SHP77 (cell line): ENCODE measurements at places on chromosomes 16 and 17.

- DNase-seq: no peak
These were observed 167.4 kb upstream of the CACNG3 start for GRCh38 chr16:24088767-24089166.

DNA sequence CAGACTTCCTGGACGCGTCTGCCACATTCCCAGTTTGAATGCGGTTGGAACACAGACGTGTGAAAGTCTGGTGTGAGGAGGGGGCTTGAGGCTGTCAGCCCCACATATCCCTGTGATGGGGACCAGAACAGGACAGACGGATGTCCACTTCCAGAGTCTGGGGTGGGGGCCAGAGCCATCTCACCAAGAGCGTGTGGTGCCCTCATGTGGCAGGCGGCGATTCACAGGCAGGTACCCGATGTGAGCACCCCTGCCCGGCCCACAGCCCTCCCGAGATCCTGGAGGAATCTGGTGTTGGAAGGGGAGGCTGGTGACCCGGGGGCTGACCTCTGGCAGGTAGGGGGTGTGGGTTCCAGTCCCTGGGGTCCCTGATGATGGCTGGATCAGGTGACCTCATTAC, 51.5 kb downstream of the ENGASE start:
- DNase-seq: no peak

DNA sequence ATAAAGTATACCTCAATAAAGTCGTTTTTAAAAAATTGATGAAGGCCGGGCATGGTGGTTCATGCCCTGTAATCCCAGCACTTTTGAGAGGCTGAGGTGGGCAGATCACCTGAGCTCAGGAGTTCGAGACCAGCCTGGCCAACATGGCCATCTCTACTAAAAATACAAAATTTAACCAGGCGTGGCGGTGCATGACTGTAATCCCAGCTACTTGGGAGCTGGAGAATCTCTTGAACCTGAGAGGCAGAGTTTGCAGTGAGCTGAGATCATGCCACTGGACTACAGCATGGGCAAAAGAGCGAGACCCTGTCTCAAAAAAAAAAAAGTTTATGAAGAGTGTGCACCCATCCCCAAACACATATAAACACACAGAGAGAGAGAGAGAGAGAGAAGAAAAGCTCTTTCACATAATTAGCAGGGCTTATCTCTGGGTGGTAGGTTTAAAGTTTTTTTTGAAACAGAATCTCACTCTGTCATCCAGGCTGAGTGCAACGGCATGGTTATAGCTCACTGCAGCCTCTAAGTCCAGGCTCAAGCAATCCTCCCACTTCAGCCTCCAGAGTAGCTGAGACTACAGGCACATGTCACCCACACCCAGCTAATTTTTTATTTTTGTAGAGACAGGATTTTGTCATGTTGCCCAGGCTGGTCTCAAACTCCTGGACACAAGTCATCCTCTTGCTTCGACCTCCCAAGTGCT, 3.0 kb downstream of the SREBF1 start:
- DNase-seq: no peak

- no peak for DNase-seq
These were observed 139.5 kb upstream of the PMFBP1 start for GRCh38 chr16:72311426-72311825.

DNA sequence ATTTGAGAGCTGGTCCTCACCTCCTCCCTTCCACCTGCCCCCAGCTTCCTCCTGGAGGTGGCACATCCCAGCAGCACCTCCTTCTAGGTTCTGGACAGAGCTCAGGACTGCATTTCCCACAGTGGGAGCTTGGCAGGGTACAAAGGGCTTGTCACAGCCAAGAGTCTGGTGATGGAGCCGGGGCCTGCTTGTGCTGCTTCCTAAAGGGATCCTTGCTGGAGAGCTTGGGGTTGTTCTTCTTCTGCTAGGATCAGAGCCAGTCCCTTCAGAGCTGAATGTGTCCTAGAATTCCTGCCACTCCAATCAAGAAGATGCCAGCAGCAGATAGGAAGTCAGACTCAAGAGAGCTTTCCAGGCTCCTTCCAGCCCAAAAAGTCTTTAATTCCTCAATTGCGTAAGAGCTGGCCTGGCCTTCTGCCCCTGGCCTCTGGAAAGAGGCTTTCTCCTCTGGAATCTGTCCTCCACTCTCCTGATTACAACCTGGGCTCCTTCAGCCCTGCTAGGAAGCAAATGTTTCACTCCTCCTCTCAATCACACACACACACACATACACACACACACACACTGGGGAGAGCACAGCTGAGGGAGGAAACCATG, 4.4 kb downstream of the CD300E start:
- no peak for DNase-seq

DNA sequence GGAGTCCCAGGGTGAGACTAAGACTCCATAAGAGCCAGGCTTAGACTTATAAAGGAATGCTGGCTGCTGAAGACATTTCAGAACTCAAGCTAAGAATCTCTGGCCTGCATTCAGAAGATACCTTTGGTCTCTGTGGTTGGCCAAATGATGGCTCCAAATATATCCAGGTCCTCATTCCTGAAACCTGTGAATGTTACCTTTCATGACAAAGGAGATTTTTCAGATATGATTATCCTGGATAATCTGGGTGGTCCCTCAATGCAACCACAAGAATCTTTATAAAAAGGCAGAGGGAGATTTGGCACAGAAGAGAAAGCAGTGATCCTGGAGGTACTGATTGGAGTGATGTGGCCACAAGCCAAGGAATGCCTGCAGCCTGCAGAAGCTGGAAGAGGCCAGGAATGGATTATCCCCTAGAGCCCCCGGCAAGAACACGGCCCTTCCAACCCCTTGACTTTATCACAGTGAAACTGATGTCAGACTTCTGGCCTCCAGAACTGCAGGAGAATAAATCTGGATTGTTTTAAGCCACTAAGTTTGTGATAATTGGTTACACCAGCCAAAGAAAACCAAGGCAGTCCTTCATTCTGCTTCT, 253.3 kb downstream of the SLC39A11 start:
- DNase-seq: no peak

DNA sequence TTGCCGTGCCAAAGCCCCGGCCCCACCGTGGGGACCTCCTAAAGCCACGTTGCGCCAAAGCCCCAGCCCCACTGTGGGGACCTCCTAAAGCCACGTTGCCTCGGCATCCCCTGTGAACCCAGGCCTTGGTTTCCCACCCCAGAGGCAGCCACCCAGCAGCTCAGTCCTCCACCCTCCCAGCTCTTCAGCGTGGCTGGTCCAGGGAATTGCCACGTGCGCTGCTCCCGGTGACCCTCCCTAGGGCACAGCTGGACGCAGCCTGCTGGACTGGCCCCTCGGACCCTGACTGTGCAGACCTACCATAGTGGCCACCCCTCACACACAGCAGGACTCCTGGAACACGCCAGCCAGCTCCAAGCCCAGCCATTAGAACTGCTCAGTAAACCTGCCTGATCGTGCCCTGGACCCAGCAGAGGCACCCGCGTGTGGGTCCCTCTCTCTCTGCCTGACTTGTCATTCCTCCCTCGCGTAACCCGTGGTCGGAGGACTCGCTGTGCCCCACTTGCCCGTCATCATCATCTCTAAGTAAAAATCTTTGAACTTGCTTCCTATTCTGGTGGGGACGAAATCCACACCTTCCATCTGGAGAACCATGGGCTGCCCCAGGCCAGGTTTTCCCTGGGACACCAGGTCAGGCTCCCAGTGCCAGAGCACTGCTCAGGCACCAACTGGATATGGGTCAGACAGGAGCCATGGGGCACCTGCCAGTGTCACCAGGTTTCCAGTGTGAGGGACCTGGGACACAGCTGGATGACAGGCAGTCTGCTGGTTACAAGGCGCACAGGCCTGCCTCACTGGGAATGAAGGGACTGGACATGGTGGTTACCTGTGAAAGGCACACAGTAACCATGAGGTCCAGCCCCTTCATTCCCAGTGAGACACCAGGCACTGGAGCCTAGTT, 5.6 kb downstream of the CIAO3 start:
- DNase-seq: no peak

DNA sequence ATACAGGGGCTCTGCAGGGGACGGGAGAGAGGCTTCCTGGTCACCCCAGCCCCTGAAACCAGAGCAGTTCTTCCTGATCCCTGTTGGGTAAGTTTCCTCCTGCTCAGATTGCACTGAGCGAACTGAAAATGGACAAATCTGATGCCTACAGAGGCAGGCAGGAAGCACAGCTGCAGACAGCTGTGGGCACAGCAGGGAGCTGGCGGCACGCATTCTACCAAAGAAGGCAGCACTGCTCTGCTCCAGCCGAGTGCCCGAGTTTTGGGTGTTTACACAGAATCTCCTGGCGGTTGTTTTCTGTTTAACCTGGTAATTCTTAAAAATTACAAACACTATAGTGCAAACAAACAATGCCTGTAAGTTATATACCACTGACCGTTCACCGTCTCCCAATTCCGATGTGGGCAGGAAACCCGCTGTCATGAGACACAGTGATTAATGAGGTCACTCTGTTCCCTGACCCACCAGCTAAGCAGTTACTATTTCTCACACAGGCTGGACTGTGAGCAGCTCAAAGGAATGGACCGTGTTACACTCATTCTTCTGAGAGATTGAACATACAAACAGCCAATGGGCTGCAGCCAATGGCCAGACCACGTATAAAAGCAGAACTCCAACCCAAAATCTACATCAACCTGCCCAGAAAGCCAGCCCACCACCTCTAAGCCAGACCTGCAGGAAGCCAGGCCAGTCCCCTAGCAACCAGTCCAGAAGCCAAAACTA, 25.5 kb downstream of the NSMCE1 start:
- no peak for DNase-seq

DNA sequence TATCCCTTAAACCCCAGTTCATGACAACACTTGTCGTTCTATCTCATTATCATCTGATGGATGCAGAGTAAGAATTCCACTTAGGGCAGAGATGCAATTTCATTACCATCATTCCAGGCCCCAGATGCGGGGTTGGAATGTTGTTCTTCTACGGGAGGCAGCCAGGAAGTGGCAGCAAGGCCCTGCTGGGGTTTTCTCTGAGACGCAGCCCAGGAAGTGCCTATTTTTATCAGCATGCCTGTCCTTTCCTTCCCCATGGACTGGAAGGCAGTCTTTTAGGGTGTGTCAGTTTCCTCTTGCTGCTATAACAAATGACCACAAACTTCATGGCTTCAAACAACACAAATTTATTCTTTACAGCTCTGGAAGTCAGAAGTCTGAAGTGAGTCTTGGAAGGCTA, 246.6 kb upstream of the DYNLRB2 start:
- no peak for DNase-seq

DNA sequence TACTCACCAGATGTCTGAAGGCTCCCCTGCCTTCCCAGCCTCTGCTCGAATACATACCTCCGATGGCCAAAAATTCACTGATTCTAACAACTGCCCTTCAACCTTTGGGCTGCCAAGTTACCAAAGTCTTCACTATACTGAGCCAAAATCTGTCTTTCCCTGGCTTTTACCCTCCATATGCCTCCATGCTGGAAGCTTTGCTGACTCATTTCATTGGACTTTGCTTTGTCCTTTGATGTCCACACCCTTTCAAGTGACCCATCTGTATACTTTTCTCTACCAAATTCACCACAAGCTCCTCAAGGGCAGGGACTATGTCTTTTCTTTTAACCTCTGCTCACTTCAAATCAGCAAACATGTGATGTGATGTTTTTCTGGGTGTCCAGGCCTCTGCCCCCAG, 21.0 kb upstream of the MTMR4 start:
- DNase-seq: no peak

- DNase-seq: no peak
These were observed 26.1 kb upstream of the ZNF750 start for GRCh38 chr17:82865774-82866395.

DNA sequence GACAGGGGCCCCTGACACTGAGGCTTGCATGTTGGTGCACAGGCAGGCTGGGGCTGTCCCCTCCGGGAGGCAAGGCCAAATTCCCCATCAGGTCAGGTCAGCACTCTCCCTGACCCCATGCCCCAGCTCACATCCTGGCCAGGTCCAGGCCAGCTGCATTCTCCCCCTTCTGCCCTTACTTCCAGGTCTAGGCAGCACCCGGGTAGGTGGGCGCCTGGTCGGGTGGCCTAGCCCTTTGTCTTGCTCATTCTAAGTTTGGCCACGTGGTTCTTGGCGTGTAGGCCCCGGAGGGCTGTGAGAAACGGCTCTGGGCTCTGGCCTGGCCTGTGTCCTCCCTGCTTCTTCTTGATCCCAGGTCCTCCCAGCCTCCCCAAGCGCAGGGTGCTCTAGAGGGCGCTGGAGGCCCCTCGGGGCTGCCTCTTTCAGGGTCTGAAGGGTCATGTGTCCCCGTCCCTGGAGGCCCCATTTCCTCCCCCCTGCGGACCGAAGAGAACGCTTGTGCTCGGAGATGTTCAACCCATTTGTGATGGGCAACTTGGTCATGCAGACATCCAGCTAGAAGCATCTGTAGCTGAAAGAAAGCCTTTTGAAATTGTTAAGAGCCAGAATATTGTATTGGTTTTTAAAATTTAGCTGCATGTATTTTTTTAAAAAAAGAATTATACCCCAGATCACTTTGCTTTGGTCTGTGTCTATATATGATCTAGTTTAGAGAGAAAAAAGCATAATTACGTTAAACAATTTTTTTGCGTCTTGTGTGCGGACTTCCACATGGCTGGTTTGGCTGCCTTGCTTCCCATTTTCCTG, 6.7 kb downstream of the BAHCC1 start:
- DNase-seq: peak; percentile 33

DNA sequence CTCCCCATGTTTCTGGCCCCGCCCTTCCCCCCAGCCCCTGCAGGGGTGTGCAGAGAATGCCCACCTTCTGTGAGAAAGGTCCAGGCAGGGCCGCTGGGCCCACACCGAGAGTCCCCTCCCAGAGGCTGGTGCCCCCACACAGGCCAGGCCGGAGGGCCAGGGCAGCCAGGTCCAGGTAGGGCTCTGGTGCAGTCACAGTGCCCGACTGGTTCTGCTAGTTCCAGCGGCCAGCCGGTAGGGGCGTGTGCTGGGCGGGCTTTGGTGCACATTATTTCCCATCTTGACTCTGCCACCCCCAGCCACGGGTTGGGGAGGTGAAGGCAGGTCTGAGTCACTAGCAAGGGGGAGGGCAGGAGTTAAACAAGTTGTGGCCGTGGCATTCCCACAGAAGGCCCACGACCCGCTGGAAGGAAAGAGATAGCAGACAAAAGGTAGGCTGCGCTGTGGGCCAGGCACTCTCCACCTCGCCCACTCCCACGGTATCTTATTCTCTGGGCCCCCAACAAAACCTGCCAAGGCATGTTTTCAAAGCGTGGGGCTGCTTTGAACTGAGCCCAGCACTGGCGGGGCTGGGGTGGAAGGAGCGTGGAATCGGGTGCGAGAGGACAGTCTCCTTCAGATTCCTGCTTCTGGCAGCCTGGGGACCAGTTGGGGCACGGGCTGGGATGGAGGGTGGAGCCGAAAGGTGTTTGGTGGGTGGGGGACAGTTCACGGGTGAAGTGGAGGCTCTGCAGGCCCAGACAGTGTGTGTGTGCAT, 1.9 kb downstream of the EPN3 start:
- DNase-seq: peak; percentile 26

DNA sequence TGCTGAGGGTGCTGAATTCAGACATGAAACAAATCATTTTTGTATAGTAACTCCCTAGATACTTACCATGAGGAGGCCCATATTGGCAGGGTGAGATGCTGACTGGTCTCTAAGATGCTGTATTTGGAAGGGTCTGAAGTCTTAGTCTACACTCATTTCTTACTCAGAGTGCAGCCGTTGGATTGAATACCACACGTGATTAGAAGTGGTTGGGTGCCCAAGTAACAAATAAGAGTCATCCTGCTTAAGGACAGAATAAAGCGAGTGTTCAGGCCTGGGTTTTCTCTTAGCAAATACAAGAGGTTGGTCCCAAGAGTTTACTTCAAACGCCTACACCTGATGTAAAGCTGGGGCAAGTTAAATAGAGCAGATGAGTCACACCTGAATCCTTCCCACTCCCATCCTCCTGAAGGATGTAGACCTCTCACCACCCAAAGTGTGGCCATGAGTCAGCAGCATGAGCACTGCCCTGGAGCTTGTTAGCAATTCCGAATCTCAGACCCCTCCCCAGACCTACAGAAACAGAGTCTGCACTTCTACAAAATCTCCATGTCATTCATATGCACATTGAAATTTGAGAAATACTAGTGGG, 284.6 kb upstream of the CDH5 start:
- DNase-seq: no peak
